ENCODE measurements at places on chromosomes 7 and 10.

GRCh38 chr7:44755698-44756627 is 7.3 kb downstream of the ZMIZ2 start:
- DNase-seq: no peak

DNA sequence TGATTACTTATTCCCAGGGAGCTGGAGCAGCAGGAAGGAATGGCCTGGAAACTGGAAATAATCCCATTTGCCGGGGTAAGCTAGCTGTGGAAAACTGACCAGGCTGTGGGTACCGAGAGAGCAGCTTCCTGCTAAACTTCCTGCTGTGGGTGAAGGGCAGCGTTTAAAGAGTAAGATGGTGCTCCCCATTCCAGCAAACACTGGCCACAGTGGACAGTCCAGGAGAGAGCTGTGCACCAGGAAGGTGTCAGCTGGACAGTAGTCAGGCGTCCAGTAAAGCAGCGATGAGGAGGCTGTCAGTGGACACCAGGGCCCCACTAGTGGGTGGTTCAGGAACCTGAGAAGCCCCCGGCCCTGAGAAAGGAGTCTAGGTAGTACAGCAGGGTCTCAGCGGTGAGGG is 55.4 kb downstream of the TBXAS1 start:
- DNase-seq: no peak

GRCh38 chr7:20267482-20267881 is 50.3 kb upstream of the MACC1 start:
- peak; percentile 35 for DNase-seq

GRCh38 chr7:70063927-70064326 is 465.7 kb downstream of the AUTS2 start:
- DNase-seq: no peak

DNA sequence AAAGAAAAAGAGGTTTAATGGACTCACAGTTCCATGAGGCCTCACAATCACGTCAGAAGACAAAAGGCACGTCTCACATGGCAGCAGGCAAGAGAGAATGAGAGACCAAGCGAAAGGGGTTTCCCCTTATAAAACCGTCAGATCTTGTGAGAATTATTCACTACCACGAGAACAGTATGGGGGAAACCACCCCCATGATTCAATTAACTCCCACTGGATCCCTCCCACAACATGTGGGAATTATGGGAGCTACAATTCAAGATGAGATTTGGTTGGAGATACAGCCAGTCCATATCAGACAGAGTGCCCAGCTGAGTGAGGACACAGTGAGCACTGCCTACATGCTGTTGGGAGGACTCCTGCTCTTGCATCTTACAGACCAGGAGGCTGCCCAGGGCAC is 148.4 kb downstream of the TEX36 start:
- no peak for DNase-seq

DNA sequence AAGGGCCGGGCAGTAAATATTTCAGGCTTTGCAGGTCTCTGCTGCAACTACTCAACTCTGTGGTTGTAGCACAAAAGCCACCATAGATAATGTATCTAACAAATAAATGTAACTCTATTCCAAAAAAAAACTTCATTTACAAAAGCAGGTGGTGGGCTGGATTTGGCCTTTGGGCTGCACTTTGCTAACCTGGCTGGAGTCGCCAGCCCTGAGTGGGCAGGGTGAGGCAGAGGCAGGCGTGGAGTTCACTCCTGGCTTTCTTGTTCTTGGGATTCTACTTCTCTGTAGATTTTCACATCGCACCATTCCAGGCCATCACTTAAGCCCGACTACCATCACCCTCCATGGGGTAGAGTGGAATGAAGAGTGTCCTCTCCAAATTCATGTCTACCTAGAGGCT is 367.6 kb upstream of the MGMT start:
- no peak for DNase-seq

DNA sequence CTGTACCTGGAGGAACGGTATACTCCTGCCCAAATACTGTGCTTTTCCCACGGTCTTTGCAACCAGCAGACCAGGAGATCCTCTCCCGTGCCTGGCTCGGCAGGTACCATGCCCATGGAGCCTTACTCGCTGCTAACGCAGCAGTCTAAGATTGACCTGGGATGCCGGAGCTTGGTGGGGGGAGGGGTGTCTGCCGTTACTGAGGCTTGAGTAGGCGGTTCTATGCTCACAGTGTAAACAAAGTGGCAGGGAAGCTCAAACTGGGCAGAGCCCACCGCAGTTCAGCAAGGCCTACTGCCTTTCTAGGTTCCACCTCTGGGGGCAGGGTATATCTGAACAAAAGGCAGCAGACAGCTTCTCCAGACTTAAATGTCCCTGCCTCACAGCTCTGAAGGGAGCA is 22.7 kb downstream of the VPS41 start:
- DNase-seq: no peak

DNA sequence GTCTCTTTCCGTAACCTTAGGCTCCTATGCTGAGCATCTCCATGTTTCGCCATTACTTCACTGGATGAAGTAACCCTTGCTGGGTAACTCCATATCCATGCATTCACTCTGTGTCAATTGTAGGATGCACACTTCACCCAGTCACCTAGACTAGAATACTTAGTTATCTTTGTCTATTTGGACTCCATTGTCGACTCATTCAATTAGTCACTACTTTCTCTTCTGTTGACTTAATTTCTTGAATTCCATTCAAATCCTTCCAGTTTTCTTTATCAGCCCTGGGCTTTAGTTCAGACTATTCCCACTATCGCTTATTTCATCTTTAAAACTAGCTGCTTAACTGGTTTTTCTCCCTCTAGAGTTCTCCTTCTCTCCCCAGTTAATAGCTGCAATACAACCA is 111.3 kb upstream of the TNS3 start:
- no peak for DNase-seq

DNA sequence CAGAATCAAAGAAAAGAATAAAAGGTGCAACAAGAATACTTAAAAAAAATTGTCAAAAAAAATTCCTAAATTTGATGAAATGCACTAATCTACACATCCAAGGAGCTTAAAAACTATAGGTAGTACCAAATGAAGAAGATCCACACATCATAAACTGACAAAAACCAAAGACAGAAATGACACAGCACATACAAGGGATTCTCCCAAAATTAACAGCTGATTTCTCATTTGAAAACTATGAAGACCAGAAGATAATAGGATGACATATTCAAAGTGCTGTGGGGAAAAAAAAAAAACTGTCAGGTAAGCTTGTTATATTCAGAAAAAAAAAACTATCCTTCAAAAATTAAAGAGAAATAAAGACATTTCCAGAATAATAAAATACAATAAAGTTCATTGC is 618.2 kb downstream of the TNS3 start:
- DNase-seq: no peak

DNA sequence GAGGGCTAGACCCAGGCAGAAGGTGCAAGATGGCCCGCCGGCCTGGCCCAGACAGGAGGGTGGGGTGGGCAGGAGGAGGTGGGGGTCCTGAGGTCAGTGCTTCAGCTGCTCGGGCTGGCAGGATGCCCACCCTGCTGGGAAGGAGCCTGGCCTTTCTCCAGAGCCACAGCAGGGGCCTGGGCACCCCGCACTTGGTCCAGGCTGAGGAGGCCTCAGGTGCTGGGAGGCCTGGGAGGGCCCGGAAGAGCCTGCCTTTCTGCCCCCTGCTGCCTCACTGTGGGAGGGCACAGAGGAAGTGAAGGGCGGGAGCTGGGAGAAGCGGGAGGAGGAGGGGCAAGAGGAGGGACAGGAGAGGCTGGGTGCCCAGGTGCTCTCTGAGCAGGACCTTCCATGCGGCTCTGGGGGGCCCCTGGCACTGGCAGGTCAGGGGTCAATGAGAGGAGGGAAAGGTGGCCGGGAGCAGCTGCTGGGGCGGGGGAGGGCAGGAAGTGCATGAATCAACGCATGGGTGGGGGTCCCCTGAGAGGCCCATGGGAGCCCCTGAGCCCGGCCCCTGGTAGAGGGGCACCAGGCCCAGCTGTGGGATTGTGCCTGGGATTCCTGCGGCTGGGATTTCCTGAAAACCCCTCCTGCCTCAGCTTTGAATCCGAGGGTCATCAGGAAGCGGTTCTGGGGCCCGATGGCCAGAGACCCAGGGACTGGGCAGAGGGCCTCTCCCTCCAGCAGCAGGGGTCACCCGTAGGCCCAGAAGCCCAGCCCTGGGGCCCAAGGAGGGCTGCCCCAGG is 49.9 kb downstream of the PWWP2B start:
- no peak for DNase-seq

GRCh38 chr10:85362401-85362800 is 1004.2 kb downstream of the GRID1 start:
- no peak for DNase-seq

DNA sequence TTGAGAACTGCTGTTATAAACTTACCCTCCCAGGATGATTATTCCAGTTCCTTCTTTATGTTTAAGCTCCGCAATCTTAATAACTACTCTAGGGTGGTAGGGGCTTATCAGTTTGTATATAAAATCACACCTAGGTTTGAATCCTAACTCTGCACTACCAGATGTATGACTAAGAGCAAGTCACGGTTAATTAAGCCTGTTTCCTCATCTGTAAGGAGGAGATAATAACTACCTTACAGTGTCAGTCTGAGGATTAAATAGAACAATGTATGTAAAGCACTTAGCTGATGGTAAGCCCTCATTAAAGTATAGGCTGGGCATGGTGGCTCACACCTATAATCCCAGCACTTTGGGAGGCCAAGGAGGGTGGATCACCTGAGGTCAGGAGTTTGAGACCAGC is 9.2 kb downstream of the DNA2 start:
- no peak for DNase-seq

DNA sequence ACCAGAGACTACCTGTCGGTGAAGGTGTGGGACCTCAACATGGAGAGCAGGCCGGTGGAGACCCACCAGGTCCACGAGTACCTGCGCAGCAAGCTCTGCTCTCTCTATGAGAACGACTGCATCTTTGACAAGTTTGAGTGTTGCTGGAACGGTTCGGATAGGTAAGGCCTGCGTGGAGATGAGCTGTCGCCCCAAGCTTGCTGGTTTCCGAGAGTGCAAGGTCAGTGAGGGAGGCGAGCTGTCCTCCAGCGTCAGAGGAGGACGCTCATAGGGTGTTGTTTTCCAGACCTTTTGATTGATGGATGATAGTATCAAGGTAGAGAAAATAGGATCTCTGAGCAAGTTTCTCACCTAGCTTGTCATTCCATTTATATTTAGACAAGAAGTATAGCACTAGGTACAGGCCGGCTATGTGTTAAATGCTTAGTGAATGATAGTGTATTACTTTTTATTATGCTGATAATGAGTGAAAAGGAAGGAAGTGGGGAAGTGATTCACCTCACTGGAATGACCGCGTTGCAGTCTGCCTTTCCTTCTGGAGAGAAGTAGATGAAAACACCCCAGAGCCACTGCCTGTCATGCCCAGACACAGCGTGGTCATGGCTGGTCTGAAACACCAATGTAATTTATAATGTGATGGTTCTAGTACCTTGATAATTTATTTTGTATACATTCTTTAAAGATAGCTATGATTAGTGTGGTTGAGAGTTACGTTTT is 33.9 kb downstream of the BNIP3 start:
- DNase-seq: no peak

- DNase-seq: no peak
These were observed 211.6 kb upstream of the MBL2 start for GRCh38 chr10:52984169-52984568.

DNA sequence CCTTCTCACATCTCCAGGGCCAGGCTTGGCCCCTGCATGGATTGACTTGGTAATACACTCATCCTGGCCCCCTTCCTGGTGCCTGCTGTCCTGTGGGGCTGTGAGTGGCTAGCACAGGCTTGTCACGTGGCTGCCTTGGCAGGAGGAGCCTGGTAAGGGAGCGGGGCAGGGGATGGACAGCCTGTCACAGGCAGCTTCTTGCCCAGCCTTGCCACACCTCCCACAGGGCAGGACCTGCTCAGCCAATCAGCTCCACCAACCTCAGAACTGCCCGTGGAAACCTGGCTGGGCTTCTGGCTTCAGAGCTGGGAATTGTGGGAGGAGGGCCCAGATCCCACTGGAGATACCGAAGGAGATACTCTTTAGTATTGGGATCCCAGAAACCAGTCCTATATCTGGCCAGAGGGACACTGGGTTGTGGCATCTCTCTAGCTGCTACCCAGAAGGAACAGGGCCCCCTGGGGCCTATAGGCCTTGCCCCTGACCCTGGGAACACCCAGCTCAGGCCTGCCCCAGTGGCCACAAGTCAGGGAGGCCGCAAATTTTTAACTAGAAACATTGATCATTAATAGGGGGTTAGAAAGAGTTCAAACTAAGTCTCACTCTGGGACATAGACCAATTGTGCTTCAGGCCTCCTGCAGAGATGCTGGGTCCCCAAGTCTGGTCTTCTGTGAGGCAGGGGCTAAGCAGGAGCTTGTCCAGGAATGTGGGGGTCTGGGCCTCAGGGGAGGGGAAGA is at the start of gene HOGA1:
Gene HOGA1, plus strand, starts transcription at position 330 of the 738 bp plus-strand sequence. Its CDS starts 315 bp downstream, at position 645.
- DNase-seq: peak; percentile 36

- no peak for DNase-seq
These were observed 46.8 kb downstream of the PRKAR2B start for GRCh38 chr7:107091306-107091705.

- no peak for DNase-seq
These were observed 41.0 kb upstream of the TSPAN12 start for GRCh38 chr7:120898715-120899499.

DNA sequence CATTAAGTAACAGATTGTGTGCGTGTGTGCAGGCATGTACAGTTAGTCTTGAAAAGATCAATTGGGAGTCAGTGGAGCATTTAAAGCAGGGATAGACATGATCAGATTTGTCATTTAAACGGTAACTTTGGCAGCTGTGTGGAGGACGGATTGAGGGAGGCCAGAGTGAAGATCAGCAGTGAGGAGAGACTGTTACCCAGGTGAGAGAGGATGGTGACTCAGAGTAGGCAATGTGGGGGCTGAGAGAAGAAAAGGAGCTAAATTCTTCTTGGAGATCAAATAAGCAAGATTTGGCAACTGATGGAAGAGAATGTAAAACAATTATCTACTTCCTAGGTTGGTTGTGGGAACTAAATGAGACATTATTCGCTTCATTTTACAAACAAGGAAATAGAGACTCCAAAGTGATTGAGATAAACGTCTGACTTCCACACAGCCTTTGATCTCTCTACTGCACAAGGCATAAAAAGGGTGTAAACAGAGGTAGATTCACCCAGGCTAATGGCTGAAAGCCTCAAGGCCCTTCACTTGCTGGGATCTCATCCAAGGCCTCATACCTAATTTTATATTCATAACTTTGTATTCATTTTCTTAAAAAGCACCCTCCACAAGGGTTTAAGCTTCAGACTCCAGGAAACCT is 665.1 kb upstream of the GALNT17 start:
- DNase-seq: no peak

- no peak for DNase-seq
These were observed 29.1 kb downstream of the EPC1 start for GRCh38 chr10:32317795-32318357.

GRCh38 chr7:2792235-2792634 is 51.9 kb downstream of the GNA12 start:
- DNase-seq: no peak

DNA sequence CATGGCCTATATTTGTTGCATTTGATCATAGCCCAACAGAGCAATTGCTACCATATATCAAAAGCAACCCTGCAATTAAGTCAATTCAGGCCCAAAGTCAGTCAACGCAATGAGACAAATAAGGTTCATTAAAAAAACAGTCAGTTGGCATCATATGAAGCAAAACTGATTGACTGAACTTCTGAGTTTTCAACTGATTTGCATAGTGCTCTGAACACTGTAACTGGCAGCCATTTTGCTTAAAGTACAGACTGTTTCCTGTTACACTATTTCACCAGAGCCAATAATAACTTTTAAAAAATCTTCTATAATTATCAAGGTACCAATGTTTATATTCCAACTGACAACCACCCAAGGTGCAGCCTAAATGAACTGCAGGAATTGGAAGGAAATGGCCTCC is 68.4 kb upstream of the RAPGEF5 start:
- no peak for DNase-seq

Data from neural progenitor cell (in vitro differentiated cells).